ENCODE measurements at places on chromosomes 13 and 19.

- DNase-seq: peak; percentile 17
These were observed 68.6 kb upstream of the TEX29 start for GRCh38 chr13:111251646-111252445.

DNA sequence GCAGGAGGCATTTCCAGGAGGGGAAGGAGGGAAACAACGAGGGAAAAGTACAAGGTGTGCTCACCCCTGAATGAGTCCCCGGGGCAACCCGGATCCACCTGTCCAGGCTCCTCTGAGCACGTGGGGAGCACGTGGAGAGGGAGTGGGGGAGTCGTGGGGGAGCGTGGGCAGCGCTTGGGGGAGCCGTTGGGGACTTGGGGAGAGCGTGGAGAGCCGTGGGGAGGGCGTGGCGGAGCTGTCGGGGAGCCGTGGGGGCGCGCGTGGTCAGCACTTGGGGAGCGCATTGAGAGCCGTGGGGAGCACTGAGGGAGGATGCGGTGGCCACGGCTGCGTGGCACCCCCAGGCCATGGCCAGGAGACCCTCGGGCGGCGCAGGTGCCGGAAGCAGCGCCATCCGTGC is 52.8 kb downstream of the IRS2 start:
- DNase-seq: no peak

- DNase-seq: no peak
These were observed 20.1 kb downstream of the ZNF763 start for GRCh38 chr19:11984986-11985385.

- DNase-seq: no peak
These were observed 4.0 kb upstream of the NWD1 start for GRCh38 chr19:16715611-16716010.

DNA sequence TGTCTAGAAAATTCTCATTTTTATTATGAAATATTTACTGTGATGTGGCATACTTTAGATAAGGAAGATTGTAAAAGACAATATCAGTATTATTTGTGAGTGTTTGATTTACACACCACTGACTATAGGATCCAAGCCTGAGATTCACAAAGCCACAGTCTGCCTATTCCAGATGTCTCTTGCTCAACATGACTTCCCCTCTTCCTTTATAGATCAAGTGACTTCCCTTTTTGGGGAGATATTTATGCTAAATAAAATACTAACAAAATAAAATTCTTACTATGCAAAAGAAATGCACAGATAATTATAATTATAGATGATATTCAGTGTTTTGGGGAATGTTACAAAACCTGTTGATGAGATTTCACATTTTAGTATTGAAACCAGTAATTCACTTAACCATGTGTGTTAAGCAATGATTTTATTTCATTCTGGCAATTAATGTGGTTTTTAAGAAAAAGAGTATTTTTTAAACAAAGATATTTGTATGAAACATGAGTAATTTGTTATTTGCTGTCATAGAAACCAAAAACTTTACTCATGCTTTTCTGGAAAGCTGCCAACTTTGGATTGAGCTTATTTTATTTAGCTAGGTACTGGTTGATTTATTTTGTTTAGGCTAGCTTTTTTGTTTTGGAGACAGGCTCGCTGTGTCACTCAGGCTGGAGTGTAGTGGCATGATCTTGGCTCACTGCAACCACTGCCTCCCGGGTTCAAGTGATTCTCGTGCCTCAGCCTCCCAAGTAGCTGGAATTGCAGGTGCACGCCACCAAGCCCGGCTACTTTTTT is 13.7 kb upstream of the GPR183 start:
- peak; percentile 78 for DNase-seq

GRCh38 chr19:5271145-5271544 is 69.5 kb downstream of the PTPRS start:
- no peak for DNase-seq

DNA sequence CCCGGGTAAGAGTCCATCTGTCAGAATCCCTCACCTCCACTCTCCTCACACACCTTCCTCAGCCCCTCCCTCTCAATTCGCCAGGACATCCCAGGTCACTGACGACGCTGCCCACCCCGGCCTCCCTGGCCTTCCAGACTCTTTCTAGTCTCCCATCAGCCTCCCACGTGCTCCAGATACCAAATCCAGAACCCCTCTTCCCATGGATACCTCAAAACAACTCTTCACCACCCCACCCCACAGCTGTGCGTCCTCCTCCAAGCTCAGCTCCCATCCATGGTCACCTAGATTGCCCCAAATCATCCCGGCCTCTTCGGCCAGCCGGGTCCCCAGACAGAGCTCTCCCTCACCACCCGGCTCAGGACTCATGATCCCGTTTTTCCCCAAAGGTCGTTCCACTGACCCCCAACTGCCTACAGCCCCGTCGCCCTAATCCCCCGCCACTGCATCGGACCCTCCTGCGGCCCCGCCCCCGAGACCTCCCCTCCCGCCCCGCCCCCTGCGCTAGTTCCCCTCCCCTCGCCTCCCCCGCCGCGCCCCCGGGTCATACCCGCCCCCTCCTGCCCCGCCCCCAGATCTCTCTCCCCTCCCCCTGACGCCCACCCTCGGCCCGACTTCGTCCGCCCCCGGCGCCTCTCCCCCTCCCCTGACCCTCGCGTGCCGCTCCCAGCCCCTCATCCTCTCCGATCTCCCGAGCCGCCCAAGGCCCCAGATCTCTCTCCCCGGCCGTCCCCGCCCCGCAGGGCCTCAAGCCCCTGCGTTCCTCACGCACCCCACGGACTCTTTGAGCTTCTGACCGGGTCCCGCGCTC is 546 bp downstream of the UBXN6 start:
- peak; percentile 64 for DNase-seq

DNA sequence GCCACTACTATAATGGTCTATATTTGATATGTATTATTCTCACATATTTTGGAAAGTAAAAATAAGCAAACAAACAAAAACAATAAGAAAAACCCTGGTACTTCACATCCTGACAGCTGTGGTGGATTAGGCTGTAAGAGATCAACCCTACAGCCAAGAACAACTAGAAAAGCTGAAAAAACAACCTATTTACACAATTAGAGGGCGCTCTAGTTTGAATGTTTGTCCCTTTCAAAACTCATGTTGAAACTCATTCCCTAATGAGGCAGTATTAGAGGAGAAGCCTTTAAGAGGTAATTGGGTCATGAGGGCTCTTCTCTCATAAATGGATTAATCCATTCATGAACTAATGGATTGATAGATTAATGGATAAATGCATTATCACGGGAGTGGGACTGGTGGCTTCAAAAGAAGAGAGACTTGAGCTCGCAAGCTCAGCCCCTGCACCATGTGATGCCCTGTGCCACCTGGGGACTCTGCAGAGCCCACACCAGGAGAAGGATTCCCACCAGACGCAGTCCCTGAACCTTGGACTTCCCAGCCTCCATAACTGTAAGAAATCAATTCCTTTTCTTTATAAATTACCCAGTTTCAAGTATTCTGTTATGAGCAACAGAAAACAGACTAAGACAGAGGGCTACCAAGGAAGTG is 733.9 kb upstream of the ARGLU1 start:
- no peak for DNase-seq

DNA sequence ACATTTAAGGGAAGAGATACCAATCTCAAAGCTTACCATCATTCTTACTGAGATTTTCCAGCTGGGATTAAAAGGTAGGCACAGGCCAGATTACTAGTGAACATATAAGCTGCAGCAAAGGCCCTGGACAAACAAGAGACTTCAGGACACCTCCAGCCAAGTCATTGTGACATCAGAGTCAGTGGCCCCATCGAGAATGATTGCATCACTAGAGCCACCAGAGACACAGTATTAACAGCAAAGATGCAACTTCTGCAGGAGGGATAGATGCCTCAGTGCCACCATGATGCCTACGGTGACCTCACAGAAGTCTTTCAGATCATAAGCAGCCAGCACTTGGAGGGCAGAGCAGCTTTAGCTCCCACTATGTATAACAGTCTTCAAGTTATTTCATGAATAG is 8.6 kb downstream of the RUBCNL start:
- no peak for DNase-seq

DNA sequence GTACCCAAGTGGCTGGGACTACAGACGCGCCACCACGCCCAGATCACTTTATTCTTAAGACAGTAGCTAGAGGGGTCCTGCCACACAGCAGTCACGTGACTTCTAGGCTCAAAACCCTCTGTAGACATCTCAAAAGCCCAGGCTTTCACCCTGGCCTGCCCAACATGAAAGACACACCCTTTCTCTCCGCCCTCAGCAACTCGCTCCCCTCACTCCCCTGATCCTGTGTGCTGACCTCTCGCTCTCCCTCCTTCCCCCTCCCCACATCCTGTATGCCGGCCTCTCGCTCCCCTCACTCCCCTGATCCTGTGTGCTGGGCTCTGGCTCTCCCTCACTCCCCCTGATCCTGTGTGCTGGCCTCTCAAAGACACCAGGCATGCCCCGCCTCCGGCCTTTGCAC is 77.4 kb downstream of the SLC15A1 start:
- no peak for DNase-seq

DNA sequence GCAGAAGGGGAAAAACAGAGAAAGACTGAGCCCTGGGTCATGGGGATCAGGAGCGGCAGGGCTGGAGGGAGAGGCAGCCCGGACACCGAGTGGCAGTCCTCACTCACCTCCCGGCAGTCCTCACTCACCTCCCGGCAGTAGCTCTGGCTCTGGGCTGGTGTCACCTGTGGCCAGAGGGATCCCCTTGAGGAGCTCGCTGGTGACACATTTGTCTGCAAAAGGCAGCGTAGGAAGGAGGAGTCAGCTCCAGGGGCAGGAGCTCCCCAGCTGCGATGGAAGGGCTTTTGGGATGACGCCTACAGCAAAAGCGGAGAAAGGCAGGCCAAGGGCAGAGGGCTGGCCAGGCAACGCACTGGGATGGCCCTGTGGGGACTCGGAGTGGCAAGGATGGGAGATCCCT is 739 bp downstream of the EIF3G start:
- DNase-seq: no peak

DNA sequence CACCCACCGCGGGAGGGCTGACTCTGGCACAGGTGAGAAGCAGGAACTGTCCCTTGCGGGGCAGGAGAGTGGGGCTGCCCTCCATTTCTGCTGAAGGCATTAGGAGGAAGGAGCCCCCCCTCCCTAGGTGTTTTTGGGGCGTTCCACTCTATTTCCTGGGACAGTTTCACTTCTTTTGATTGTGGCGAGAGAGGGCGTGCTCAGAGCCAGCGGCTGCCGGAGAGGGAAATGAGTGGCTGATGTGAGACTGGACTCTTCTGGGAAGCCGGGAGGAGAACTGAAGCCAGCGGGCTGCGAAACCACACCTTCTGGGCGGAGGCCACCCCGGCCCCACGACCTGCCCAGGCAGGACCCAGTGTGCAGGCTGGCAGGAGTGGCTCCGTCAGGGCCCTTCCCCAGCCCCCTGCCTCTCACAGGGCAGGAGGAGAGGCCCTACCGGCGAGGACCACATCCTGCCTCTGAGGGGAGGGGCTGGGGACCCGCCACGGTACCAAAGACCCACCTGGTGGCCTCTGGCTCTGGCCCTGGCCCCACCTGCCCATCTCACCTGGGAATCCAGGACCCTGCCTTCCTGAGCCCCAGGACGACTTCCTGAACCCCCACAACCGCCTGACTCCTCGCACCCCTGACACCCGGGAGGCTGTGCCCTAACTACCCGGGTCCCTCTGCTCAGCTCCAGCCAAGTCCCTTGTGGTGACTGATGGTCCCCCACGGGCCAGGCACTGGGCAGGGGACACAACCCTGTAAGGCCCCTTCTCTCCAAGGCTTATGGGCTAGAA is 25.9 kb downstream of the MPND start:
- no peak for DNase-seq

DNA sequence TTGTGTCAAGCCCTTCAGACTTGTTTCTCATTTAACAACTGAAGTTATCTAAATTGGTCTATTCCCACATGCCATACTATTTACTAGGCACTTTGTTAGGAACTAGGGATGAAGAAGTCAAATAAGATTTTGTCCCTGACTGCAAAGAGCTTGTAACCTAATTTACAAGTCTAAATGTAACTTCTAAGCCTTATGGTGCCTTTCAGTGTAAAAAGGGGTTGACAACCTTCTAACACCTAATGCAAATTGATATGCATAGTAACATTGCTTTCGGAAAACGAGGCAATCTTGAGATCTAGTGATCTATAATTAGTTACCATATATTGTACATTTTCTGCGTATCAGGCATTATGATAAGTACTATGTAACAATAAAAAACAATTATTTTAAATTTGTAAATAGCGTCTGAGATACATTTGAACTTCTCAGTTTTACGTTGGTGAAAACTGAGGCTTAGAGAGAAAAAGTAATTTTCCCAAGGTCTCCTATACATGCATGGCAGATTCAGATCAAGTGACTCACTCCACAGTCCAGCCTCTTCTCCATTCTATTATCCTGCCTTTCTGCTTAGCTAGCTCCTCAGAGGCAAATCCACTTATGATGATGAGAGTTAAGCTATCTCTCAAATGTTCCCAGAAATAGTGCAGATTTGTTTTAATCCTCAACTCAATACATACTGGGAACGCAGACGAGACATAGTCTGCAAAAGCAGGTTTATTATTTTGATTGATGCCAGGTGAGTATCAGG is 764.9 kb upstream of the SLITRK5 start:
- DNase-seq: no peak

DNA sequence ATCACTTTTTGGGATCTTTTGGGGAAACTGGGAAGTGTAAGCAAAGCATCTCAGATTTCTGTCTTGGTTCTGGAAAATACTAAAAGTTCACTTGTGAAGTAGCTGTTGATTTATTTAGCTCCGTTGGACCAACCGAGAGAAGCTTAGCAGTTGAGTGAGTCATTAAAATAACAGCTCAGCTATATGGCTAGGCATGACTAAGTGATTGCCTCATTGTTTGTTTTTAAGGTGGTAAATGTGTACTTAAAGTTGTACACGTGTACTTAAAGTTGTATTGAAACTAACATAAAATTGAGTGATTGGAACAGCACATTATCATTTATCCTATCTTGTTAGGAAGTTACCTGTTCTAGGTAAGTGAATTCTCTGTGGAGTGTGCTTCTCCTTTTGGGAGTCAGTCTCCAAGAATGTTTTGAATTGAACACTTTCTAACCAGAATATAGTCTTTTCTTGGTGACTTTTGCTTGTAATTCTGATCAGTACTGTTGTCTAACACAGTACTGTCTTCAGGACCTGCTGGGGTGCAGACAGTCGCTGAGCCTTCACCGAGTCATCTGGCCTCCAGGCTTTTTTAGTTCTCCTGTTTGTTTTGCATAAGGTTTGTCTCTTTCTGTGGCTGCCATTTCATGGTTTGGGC is 2.9 kb upstream of the DCUN1D2 start:
- peak; percentile 91 for DNase-seq

DNA sequence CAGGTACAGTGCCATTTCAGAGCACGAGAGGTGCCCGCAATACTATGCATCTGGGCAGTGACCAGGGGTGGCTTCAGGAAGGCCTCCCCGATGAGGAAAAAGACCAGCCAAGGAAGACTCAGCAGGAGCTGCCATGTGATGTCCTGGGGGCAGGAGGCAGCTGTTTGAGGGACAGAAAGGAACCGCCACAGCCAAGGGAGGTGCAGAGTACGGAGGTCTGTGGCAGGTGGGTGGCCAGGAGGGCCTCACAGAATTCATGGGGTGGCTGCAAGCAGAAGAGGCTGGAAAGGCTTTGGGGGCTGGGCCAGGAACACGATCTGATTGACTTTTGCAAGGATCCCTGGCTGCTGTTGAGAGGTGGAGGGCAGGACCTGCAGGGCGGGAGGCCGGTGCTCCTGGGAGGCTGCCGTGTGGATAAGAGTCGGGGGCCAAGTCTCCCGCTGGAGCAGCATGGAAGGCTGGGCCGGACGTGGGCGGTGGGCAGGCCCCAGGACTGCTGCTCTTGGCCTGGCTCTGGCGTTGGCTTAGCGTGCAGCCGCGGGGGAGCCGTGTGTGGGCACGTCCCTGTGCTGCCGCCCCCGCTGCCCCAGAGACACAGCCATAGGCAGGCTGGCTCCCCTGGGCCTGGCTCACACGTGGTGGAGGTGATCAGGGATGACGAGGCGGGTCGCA is 29.1 kb downstream of the CEBPA start:
- DNase-seq: no peak

Data from EL (cell line).